ENCODE measurements at places on chromosomes 3 and 15. TPM values are rescaled to one million over a fixed set of nuclear protein-coding genes. Genes with fewer than 3 reads are reported as not detected.
A peak's percentile ranks its signal among the peaks of the same experiment; 100 is the strongest.

DNA sequence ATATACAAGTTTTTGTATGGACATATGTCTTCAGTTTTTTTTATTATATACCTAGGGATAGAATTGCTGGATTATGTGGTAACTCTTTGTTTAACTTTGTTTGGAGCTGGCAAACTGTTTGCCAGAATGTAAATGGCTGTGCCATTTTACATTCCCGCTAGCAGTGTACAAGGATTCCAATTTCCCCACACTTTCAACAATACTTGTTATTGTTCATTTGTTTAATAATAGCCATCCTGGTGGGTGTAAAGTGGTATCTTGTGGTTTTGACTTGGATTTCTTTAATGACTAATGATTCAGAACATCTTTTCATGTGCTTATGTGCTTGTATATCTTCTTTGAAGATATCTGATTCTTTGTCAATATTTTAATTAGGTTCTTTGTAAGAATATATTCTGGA, 64.4 kb downstream of the ZNF609 start:
- DNase-seq: no peak

Gene GHSR
- total RNA-seq: not detected

- no peak for DNase-seq
Observed at GRCh38 chr3:141418751-141419150, 50.4 kb downstream of the ZBTB38 start.

Gene IMPG2
- total RNA-seq: 0.37 TPM

DNA sequence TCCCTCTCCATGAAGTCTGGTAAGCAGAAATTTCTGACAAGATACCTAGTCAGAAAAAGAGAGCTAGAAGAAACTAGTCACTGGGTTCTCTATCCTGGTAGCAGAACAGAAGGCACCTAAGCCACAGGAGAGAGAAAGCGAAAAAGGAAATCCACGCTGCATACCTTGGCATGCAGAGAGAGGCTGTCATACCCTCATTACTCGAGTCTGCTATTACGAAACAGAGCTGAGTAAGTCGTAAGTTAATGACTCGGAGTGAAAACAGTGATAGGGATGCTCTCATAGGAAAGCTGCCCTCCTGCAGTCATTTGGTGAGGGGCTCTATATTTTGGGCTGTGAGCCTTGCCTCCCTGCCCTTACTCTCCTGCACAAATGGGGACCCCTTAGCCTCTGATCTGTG, 16.2 kb downstream of the CLRN1 start:
- DNase-seq: no peak

Gene ZNF385D
- total RNA-seq: not detected

- DNase-seq: peak; percentile 84
Observed at GRCh38 chr15:90097475-90097874, 4.8 kb downstream of the IDH2 start.

DNA sequence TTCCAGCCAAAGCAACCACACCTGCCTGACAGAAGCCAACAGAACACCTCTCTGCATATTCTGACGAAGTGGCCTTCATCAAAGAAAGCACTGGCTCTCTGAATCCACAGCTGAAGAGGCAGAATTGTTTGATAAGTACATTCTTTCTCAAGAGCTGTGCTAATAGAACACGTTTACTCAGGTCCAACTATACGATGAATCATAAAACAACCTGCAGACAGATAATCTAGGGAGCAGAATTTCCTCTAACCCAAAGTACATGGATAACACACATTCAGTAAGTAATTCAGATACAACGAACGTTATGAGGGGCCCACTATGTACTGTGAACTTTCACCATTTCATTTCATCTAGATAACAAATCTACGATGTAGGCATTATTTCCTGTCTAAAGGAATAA, 25.4 kb downstream of the ALDH1A2 start:
- DNase-seq: no peak

Gene MORC1
- not detected for total RNA-seq

Gene GPR149
- not detected for total RNA-seq

- no peak for DNase-seq
Observed at GRCh38 chr15:69606921-69607500, 154.4 kb downstream of the RPLP1 start.

Measured in activated CD4-positive, alpha-beta T cell treated with anti-CD3 and anti-CD28 coated beads, Interleukin-2, amount 10 ng/mL, durations not matched to agents 7 days and 5 days (primary cell).